Thyroid gland (tissue), 4 donors: ENCODE measurements at places on chromosomes 16 and 17. TPM values are rescaled to one million over a fixed set of nuclear protein-coding genes. Genes with fewer than 3 reads are reported as not detected.
A peak's percentile ranks its signal among the peaks of the same experiment; 100 is the strongest.

GRCh38 chr16:12791340-12791739 lies 12.3 kb downstream of the CPPED1 start:
- no peak for DNase-seq

DNA sequence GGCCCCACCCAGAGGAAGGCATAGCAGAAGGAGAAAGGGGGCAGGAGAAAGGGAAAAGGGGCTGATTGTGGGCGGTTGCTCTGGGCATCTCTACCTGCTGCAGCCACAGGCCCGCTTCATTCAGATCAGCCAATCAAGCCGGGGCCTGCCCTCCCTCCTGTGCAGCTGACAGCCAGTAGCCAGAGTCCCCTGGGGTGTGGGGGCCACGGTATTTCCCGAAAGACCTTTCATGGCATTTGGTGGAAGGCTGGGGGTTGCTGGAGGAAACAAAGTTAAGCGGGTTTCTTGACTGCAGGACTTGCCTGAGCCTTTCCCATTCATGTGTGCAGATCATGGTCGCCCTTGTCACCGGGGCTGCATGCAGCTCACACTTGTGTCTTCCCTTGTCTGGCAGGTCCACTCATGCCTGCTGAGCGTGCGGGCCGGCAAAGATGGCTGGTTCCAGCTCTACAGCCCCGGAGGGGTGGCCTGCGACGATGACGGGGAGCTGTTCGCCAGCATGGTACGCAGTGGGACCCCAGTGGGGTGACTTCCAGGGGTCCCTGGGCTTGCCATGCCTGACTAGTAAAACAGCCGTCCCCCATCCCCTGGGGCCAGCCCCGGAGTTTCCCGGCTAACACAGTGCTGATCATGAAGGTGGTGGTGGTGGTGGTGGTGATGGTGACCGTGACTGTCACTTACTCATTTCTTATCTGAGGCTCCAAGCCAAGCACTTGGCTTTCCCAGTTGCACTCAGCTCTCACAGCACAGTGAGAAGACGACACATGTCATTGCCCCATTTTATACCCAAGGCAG lies 82.7 kb upstream of the PLCG2 start:
- no peak for DNase-seq

- DNase-seq = no peak
Measured at GRCh38 chr17:11578998-11579397, 19.3 kb upstream of the DNAH9 start.

DNA sequence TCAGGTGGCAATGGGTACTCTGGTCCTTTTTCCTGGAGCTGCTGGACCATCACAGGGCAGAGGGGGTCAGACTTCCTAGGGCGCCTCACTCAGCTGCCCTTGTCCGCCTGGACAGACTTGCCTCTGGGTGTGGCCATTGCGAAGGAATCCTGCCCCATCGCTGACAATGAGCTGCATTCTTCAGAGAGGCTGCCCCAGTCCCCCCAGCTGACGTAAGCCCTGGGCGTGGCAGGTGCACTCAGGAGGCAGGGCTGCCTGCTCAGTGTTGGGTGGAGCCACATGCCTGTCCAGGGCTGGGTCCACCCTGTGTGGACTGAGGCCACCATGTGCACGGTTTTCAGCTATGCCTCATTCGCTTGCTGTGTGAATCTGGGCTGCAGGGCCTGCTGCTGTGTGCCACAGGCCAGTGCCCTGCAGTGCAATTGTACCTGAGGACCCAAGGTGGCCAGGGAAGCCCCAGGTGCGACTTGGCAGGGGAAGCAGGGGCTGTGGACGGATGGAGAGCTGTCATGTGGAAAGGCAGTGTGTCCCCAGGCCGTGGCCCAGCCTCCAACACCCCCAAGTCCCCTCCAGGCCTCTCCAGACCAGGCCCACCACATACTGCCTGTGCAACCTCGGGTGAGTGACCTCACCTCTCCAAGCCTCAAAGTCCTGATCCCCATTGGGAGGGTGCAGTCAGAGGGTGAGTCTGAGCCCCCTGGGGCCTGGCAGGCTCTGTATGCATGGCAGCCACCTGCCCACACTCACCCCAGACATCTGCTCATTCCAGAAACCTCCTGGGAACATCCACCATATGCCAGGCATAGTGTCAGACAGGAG lies 14.0 kb upstream of the MPRIP start:
- peak; percentile 93 for DNase-seq

DNA sequence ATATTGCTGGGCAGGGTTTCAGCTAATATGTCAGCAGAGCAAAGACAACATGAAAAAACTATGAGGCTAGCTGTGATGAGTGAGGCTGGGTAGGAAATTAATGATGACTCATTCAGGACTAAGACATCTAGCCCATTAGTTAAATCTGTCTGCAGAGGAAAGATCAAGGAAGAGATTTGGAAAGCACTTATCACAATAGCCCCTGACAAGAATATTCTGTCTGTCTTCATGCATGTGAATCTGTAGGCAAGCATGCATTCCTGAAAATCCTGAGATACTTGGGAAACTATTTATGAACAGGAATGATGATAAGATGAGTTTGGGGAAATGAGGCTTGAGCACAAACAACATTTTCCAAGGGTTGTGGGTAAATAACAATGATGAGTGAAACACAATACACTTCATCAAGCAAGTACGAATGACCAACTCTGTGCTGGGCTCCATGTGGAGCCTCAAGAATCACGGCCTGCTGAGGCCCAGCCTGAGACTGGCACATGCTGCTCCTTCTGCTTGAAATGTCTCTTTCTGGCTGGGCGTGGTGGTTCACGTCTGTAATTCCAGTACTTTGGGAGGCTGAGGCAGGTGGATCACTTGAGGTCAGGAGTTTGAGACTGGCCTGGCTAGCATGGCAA lies 96.5 kb upstream of the ASIC2 start:
- no peak for DNase-seq

HBA2 gene
- total RNA-seq = 32.6 TPM

BCO1 gene
- total RNA-seq = not detected

KRTAP3-2 gene
- total RNA-seq = not detected

TNFSF13 gene
- 20.6 TPM for total RNA-seq

EVPLL gene
- total RNA-seq = 0.89 TPM
